ENCODE measurements at places on chromosomes 7 and 10.
A peak's percentile ranks its signal among the peaks of the same experiment; 100 is the strongest.

GRCh38 chr10:126597211-126597610, 73.3 kb downstream of the C10orf90 start:
- no peak for DNase-seq

GRCh38 chr10:105017116-105017515, 376.0 kb downstream of the SORCS3 start:
- DNase-seq = no peak

DNA sequence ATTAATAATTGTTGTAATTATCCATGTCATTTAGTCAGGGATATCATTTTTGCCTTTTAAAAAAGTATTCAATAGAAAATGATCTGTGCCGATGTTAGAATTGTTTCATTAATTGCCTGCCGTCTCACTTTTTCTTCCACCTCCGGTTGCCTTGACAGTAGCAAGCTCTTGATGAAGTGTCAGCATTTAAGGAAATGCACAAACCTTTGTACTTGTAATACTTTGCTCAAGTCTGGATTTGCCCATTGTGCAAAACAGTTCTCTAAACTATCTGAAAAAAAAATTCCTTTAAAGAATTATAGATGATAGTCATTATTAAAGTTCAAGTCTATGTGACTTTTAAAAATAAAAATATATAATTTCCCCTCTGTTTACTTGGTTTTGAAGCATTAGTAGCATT, 619.7 kb downstream of the GATA3 start:
- no peak for DNase-seq

GRCh38 chr10:110779489-110779888, 92.2 kb upstream of the PDCD4 start:
- peak; percentile 15 for DNase-seq

DNA sequence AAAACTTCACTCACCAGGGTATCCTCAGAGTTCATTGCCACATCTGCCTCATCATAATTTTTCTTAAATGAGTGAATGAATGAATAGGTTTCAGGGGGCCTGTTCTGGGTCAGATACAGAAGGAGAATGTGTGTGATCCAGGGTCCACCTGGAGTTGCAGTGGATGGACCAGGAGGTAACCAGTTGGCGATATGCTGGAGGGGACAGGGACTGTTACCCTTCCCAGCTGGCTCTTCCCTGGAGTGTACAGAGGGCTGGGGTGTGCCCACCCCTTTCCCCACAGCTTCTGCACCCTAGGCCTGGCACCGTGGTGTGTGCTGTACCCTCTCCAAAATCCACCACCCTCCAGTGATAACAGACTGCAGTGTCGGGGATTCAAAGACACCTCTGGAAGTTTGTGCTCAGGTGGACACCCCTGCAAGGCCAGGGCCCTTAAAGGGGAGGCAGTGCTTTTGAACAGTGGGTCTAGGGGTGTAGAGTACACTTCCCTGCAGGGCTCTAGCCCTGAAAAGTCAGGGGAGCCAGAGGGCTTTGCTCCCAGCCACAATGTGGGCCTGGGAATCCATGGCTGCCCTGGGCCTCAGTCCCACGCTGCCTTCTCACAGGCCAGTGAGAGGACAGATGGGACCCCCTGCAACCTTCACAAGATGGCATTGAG, 134.4 kb upstream of the UNC5B start:
- no peak for DNase-seq

- DNase-seq = no peak
Measured at GRCh38 chr7:85703251-85704010, 516.6 kb upstream of the SEMA3D start.

GRCh38 chr10:61971003-61971325, 69.5 kb downstream of the ARID5B start:
- DNase-seq = no peak

- DNase-seq = no peak
Measured at GRCh38 chr7:34362621-34363020, 295.4 kb upstream of the NPSR1 start.

- no peak for DNase-seq
Measured at GRCh38 chr7:117493460-117493859, 13.6 kb downstream of the CFTR start.

- no peak for DNase-seq
Measured at GRCh38 chr10:19204246-19204917, 155.8 kb downstream of the MALRD1 start.

DNA sequence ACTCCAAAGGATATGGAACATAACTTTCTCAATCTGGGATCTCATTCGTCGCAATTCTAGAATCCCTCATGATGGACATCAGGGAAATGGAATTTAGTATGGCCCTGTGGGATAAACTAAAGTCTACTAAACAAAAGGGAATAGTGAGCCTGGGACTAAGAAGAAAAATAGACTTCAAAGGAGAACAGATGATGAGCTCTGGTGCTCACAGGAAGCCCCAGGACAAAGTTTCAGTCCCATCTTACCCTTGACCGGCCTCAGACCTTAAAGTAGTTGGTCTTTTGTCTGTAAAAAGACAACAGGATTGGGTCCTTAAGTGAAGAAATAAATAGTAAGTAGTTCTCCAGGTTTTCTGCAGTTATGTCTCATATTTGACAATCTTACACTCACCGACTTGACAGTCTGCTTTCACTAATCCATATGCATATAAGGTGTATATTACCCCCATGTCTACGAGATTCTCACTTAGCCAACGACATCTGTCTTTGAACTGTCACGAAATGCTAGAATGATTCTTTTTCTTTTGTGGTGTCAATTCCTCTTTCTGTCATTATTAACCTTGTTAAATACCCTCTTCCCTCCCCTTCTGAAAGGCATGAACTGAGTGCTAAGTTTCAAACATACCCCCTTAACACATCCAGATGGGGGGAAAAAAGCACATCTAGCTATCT, 10.9 kb upstream of the IKZF1 start:
- DNase-seq = no peak

All from activated CD4-positive, alpha-beta T cell treated with anti-CD3 and anti-CD28 coated beads for 4 hours (primary cell).